ENCODE measurements at places on chromosomes 7 and 10.

DNA sequence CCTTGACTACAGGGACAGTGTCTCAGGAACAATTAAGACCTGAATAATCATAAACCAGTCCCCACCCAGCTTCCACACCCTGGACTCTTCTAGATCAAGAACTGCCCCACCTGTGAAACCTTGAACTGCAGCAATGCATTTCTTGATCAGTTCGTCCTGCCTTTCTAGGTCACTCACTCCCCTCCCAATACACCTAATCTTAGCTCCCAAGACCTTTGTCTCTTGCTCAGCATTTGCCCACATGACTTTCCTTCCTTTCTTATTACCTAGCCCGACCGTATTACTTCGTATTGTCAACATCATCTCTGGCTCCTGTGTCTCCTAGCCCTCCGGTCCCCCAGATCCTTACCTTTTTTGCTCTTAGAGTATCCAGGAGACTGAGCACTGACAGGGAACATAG is 5.5 kb upstream of the NAMPT start:
- no peak for DNase-seq

- DNase-seq: no peak
Measured at GRCh38 chr10:24879861-24880260, 72.5 kb downstream of the PRTFDC1 start.

DNA sequence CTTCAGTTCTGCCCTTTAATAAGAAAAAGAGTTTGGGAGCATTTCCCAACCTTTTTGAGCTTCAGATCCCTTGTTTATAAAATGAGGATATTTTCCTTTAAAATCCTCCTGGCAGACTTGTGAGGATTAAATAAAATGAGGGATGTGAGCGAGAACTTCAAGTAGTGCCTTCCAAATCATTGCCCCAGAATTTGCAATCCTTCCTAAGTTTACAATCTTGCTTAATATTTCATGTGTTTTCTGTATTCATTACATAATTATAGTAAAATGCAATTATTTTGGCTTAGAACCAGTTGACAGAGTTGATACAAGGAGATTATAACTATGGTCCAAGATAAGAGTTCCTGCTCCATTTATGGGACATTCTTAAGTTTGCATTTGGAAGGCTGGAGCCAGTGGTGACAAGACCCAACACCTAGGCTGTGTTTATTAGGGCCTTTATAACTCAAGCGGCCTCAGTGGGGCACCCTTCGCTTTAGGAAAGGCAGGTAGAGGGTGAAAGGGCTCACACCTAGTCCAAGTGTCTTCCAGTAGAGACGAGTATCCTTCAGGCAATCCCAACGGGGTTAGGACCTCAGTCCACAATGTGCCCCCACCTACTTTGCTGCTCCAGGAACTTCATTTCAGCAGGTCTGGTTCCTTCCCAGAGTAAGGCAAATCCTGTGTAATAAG is 317.5 kb downstream of the WDR11 start:
- DNase-seq: no peak

DNA sequence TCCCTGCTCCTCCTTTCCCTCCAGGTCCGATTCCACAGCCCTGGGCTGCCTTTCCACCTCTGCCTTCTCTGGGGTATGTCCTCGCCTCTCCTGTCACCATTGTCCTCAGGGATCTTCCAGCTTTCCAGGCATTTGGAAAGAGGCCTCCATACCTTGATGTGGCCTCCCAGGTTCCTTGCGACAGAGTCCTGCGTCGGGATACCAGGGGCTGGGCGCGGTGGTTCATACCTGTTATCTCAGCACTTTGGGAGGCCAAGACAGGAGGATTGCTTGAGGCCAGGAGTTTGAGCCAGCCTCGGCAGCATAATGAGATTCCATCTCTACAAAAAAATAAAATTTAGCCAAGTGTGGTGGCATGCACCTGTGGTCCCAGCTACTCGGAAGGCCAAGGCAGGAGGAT is 171.1 kb downstream of the CUX1 start:
- no peak for DNase-seq

GRCh38 chr10:61139592-61139953 is 195.6 kb upstream of the RHOBTB1 start:
- DNase-seq: no peak
